ENCODE measurements at places on chromosomes 5 and 9.

GRCh38 chr9:120152295-120152694 is 427.7 kb downstream of the CDK5RAP2 start:
- DNase-seq: peak; percentile 61

DNA sequence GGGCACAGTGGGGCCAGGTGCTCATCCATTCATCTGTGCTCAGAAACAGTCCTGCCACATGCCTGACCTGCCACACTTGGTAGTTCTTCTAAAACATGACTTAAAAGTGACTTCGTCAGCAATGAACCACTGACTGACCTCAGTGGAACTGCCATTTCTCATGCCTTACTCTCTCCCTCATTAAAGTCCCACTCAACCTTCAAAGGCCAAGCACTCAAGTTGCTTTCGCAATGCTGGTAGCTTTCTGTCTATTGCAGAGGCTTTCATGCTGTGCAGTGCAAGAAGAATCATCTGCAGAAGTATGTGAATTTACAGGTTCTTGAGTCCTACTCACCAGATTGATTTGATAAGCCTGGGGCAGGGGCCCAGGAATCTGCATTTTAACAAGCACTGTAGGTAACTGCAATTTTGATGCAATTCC is 23.9 kb downstream of the B4GALT1 start:
- DNase-seq: no peak

GRCh38 chr5:149018909-149019443 is 43.9 kb downstream of the SH3TC2 start:
- no peak for DNase-seq

DNA sequence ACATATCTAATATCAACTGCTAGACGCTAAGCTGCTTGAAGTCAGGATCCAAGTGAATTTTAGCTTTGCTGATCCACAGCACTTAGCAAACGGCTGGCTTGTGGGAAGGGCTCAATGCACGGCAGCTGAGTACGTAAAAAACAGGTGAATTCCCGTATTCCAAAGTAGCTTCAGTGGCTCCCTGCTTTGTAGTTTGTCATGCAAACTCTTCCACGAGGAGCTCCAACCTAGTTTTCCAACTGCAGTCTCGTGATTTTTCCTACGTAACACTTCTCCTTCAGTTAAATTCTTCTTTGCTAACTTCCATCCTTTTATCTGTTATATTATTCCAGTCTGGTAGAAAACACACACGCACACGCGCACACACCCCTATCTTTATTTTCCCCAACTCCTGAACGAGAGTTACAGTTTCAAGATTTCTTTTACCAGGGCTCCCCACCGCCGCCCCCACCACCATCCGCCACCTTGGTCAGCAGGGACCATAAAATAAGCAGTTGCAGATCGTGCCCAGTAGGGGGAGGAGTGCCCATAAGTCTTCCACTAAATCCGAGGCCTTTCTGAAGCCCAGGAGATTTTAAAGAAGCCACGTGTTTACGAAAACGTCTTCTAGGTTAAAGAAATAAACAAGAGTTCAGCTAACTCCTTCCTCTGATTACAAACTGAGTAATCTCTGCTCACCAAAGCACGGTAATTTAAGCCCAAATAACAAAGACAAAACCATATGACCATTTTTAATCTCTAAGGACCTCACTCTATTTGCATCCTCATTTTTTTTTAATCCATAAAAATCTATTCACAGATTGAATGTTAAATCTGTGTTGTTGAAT is 34.8 kb upstream of the TRIO start:
- DNase-seq: peak; percentile 76

- no peak for DNase-seq
Measured at GRCh38 chr5:13250464-13251291, 693.8 kb downstream of the DNAH5 start.

DNA sequence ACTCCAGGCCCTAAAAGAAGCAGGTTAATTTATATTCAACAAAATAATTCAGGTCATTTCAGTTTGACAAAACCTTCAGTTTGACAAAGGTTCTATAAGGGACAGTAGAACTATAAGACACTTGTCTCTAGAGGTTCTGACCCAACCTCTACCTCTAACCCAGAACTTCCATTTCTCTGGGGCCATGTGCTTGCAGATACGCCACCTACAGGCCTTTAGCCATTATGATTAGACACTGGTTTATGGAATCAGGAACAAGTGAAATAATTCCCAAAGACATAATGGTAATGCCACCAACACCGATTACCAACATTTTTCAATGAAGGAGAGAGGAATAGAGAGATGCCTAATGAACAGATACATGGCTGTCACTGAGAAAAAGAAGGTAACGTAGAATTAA is 733.9 kb downstream of the PRELID2 start:
- no peak for DNase-seq

DNA sequence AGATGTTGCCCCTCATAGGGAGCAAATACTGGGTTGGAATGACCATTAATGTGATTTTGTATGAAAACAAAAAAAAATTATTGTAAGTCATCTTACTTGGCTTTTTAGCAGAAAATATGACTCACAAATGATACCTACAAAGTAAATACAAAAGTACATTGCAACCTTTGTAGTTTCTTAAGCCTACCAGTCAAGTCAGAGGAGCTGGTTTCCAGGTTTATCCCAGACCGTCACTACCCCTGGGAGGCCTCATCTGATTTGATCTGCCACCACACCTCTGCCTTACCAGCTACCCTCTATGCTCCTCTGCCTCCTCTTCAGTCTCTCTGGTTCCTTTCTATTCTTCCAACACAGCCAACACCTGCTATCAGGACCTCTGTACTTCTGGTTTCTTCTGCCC is 349.9 kb upstream of the CCNH start:
- no peak for DNase-seq

DNA sequence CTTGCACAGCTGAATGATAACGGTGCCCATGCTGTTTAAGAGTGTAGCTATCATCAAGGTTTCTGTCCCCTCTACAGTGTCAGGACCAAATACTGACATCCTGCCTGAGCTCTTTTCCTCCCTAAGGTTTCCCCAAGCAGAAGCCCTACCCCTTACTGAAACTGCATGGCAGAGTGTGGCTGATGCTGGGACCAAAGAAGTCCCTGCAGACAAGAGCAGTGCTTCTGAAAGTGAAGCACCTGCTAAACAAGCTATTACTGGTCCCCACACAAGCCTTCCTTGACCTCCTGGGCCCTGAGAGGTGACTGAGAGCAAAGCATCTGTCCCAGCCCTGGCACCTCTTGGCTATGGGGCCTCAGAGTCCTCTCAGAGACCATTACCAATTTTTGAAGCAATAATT is 56.1 kb downstream of the CFAP90 start:
- no peak for DNase-seq

DNA sequence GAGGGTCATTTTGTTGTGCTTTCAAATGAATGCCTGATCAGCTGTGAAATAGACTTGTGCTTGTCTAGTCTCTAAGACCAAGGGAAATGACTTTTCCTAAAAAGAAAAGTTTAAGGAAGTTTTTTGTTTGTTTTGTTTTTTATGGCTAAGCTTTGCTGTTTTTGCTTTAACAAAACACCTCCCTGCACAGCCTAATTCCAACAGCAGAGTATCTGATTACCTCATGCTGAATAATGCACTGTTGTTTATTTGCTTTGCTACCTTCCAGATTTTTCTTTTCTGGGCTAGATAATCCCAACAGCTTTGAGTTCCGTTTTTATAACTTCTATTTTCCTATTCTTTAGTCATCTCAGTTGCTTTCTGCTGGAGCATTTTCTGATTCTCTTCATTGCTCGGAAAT is 95.8 kb downstream of the AOPEP start:
- no peak for DNase-seq

DNA sequence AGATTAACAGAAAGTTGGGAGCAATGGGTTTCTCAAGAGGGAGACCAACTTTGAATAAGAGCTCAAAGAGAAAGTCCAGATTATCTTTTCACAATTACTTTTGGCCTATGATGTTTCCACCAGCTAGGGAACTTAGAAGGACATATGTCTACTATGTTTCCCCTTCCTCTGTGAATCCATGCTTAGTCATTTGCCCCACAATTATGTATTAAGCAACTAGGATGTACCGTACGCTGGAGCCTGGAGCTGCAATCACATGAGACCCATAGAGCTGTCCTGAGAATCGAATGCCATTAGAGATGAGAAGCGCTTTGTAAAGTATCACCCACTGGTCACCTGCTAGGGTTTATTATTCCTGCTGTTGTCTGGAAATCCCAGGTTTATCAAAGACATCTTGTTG is 78.8 kb downstream of the PDE6A start:
- DNase-seq: no peak

DNA sequence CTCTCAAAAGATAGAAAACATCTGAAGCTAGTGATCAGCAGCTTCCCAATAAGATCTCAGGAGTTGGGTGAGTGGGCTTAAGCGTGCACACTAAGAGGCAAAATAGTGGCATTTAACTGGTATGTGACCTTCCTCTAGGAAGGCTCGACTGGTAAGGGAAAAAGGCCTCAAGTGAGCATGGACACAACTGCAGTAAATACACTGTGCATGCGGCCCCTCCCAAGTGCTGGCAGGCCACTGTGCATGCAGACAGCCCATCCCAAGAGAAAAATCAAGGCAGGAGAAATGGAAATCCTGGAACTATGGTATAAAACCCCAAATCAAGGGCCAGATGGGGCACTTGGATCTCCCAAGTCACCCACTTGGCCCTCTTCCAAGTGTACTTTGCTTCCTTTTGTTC is 112.7 kb downstream of the SMC2 start:
- no peak for DNase-seq

DNA sequence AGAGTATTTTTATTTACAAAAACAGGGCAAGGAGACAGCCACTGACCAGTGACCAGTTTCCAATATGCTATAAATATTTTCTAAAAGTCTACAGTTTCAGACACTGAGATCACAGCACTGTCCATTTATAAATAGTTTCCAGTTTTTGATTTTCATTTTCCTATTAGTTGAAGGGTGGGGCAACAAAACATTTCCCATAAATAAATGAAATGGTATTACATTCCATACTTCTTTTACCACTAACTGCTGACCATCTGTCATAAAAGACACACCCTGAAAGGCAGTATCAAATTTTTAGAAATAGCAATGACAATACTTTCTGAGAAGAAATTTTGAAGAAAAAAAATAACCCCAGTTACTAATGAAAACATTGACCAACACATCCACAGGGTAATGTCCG is 126.7 kb downstream of the ARSB start:
- DNase-seq: no peak

DNA sequence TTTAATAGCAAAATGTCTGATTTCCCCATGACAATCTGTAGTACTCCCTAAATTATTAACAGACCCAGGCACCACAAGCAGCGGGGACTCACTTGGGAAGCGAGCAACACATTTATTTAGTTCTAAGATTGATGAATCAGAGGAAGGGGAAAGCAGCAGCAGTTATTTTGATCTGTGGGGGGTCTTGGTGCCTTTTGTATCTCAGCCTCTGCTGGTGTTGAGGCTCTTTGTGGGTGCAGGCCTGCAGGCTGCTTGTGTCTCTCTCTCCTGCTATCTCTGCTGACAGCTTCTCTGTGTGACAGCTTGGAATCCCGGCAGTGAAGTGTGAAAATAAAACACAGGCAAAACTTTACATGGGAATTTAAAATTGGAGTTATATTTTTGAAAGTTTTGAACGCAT is 878.2 kb upstream of the DMAC1 start:
- DNase-seq: no peak

DNA sequence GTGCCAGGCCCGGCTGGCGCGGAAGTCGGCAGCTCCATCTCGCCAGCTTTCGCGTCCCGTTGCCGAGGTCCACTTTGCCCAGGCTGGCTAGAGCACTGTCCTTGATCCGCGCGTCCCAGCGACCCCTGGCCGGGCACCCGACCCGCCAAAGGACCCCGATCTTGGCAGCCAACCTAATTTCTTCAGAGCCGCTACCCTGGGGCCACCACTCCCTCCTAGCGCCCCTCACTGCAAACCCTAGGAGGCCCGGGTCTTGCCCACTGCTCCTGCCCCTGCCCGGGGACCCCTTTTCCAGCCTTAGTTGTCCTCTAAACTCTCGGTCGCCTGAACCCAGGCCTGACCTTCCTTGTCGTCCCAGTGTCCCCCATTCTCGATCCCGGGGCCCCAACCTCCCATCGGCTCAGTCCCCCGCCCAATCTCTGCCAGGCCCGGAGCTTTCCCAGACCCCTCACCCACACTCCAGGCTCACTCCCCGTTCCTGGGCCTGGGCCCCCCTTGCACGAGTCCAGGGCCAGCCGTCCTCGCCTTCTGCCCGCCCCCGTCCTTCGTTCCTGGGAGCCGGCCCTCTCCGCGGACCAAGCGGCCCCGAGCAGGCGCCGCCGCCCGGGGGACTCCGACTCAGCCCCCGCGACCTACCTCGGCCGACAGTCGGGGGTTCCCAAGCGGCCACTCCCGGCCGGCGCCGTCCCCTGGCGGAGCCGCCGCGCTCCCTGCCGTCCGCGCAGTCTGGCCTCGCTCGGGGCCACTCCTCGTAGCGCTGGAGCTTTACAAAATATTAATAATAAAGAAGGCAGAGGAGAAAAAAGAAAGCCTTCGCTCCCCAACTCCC is 701 bp upstream of the LMX1B start:
- no peak for DNase-seq

- no peak for DNase-seq
Measured at GRCh38 chr5:76500633-76501393, 97.7 kb downstream of the IQGAP2 start.

GRCh38 chr5:176559683-176560082 is 10.5 kb downstream of the CDHR2 start:
- no peak for DNase-seq

- no peak for DNase-seq
Measured at GRCh38 chr5:55913466-55914413, 62.6 kb downstream of the IL31RA start.

DNA sequence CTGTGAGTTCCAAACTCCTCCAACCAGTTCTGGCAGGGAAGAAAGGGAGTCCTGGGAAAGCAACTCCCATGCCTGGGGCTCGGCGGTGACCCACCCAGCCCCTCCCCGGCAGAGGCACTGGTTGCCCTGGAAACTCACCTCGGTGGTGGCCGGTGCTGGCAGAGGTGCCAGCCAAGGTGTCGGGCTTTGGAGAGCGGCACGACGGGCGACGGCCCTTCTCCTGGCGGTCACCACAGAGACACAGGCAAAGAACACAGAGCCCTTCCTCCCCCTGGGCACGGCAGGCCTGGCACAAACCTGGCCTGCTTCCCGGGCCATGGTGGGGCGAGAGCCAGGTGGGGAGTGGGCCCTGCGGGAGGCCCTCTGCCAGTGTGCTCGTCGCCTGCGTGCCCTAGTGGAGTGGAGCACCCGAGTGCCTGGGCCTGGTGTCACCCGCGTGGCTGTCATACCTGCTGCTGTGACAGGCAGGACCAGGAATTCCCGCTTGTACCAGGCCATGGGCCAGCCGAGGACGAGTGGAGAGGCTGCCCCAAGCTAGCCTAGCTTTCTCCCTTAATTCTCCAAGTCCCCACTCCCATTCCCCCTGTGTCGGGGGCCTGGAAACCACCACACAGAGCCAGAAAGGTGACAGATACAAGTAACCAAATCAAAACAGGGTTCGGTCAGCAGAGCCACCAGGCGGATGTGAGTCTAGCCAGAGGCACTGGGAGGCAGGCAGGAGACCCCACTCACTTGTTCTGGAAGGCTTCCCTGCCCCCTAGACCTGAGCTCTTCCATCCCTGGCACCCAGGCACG is 8.2 kb upstream of the RALGDS start:
- no peak for DNase-seq
